KBM-7 (cell line): ENCODE measurements at places on chromosomes 1 and 21.

DNA sequence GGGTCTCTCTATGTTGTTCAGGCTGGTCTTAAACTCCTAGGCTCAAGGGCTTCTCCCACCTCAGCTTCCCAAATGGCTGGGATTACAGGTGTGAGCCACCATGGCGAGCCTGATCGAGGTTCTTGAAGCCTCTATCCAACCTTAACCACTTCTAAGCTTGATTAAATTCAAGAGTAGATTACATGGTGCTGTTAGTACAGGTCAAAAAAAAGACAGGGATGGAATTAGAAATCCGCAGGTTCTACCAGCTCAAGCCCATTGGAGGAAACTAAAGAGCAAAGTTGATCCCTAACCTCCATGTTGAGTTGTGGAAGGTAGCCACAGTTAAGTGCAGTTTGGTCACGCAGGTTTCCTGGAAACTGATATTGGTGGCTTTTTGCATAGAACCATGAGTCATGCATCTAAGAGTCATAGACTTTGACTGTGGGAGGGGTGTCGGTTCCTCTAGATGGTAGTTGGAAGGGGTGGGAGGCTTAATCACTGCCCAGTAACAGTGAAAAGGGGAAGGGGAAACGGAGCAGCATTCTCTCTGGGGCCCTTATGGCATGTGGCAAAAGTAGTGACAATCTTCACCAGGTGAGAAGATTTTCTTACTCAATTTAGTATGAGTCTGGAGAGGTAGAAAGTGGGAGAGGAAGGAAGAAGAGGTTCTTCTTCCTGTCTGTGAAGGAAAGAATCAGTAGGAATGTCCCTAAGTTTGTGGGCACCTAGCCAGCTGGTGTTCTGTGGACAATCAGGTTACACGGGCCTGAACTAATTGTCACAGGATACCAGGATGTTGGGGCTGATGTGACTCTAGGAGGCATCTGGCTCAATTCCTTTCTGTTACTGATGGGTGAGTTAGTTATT lies 7.0 kb downstream of the CD53 start:
- peak; percentile 91 for DNase-seq

DNA sequence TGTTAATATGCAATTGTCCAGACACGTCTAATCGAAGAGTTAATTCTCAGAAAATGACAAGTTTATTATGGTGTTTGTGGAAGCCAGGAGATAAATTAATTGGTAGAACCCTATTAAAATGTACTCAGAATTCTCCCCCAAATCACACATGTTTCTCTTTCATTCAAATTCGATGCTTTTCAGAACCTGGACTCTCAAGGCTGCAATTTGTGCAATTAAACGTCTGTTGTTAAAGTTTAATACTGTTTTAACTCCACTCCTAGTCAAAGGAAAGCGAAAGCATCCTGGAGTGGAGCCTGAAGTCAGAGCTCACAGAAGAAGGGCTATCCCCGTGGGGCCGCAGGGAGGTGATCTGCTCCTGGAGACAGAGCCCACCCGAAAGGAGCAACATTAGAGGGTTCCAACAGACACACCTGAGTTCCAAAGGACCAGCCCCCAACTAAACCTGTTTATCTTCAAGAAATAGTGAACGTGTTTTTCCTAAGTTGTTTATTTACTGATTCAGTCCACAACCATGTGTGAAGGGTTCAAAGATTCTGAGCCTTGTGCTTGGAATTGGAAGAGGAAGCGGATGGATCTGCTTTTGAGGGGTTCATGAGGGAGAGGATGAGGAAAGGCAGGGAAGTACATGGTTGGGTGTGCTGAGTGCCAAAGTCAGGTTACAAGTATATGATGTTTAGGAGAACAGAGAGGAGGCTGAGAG lies 68.0 kb upstream of the AKT3 start:
- DNase-seq: no peak

DNA sequence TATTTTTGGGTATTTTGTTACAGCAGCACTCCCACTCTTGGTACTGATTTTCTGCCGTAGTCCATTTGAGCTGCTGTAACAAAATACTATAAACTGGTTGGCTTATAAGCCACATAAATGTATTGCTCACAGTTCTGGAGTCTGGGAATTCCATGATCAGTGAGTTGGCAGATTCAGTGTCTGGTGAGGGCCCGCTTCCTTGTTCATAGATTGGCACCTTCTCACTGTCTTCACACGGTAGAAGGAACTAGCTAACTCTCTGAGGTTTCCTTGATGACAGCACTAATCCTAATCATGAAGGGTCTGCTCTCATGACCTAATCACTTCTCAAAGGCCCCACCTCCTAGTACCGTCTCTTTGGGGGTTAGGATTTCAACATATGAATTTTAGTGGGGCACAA lies 85.2 kb downstream of the HHAT start:
- no peak for DNase-seq

DNA sequence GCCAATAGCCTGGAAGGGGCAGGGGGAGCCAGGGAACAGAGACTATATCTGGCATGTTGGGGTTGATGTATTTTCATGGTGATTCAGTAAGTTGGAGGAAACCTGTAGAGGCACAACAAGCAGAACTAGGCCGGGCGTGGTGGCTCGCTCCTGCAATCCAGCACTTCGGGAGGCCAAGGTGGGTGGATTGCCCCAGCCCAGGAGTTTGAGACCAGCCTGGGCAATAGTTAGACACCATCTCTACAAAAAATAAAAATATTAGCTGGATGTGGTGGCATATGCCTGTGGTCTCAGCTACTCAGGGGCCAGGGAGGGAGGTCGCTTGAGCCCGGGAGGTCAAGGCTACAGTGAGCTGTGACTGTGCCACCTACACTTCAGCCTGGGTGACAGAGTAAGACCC lies 10.1 kb upstream of the PTCH2 start:
- no peak for DNase-seq

- DNase-seq: no peak
Observed at GRCh38 chr1:57553666-57554065, 129.8 kb upstream of the DAB1 start.

DNA sequence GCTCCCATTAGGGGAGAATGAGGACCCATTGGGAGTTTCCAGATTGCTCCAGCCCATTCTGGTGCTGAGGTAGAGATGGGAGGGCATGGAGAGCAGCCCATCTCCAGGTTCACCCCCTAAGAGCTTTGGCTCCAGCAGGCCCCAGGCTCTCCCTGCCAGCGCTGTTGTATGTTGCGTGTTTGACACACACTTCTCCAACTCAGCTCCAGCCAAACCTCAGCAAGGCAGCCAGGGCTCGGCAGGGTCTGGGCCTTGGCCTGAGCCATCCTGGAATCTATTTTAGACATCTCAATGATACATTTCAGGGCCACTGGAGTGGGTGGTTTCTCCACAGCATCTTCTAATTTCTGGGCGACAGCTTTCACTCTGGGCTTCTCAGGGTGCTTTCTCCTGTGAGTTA lies 117.0 kb downstream of the NAV1 start:
- no peak for DNase-seq

- no peak for DNase-seq
Observed at GRCh38 chr21:38793926-38794713, 11.6 kb upstream of the ETS2 start.

GRCh38 chr21:35537604-35538003 lies 488.5 kb upstream of the RUNX1 start:
- no peak for DNase-seq

DNA sequence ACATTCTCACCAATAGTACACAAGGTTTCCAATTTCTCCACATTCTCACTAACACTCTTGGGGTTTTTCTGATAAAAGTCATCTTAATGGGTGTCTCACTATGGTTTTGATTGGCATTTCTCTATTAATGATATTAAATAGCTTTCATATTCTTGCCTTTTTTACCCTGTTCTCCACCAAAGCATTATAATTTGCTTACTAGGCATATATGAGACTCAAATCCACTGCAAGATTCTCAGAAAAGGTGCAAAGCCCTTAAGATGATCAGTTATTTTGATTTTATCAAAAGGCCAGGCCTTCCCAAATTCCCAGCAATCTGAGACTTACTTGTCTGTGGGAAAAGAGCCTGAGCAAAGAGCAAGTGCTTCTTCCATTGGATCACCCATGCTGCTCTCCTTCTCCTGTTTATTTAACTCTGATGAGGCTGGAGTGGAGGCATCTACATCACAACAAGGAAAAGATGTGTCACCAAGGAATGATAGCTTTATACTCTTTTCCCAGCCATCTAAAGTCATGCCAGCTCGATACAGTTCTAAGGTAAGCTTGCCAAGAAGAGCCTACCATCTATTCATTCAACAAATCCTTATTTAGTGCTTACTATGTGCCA lies 24.6 kb downstream of the CLSPN start:
- DNase-seq: no peak

GRCh38 chr1:168112673-168113305 lies 23.9 kb downstream of the GPR161 start:
- peak; percentile 28 for DNase-seq

GRCh38 chr1:100213141-100213540 lies 35.1 kb upstream of the LRRC39 start:
- no peak for DNase-seq

- DNase-seq: no peak
Observed at GRCh38 chr1:201396861-201397464, 2.2 kb downstream of the LAD1 start.

DNA sequence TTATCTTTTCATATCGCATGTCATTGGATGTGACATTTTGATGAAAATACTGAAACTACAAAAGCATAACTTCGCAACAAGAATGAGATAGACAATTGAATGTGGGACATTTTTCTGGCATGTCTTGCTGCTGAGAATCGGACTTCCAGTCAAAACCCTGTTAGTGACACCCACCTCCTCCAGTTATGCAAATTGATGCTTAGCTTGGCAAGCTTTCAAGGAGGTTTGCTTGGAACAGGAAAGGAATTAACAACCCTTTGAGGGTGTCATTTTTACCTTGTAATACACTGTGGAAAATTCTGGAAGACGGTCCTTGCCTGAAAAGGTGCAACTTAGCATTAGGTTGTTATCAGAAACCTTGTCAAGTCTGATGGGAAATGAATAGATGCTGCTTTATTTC lies 38.8 kb upstream of the FAM3B start:
- no peak for DNase-seq

GRCh38 chr1:16155537-16156410 lies at the start of gene EPHA2:
Gene EPHA2, minus strand, starts transcription at chr1:16156069. Its CDS starts 137 bp downstream, at chr1:16155932.
- DNase-seq: peak; percentile 59

DNA sequence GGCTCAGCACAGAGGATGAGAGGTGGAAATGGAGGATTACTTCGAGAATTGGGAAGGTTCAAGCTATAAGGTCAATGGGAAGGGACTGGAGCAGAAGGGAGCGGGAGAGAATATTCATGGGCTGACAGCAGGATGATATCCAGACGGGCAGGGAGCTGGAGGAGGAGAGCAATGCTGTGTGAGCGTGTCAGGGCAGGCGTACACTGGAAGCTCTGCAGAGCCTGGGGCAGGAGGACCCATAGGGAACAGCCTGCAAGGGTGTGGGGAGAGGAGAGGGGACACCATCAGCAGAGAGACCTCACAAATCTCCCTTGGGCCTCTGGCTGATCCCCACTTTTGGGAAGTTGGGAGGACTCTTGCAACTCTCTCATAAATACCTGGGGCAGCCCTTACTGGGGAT lies 13.7 kb downstream of the CSF1 start:
- DNase-seq: no peak

DNA sequence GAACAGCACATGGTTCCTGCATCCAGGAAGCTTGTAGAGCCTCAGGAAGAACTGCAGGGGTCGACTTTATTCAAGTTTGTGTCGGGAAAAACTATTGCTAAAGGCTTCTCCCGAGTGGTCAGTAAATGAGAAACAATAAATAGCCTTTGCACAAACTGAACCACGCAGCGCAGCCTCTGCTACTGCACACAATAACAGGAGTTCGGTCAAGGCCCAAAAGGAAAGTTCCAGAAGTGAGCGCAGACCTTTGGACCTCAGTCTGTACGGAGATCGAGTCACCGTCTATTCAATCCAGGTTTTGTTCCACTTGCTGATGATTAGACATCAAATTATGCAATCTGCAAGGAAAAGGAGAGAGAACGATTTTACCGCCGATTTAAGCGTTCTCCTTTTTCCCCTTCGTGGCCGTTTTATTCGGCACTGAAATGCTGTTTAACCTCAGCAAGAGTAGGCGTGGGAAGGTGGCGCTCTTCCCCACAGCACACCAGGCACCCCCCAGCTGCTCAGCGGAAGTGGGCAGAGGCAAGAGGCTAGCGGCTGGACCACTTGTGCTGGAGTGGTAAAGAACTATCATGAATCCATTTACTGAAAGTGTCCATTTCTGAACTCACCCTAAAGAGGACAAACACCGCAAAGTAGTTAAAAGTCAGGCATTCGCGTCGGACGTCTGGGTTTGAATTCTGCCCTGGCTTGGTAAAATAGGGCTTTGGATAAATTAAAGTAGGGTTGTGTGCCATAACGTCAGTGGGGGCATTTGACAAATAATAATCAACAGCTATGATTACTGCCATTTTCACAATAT lies 6.1 kb upstream of the LHX8 start:
- DNase-seq: no peak

DNA sequence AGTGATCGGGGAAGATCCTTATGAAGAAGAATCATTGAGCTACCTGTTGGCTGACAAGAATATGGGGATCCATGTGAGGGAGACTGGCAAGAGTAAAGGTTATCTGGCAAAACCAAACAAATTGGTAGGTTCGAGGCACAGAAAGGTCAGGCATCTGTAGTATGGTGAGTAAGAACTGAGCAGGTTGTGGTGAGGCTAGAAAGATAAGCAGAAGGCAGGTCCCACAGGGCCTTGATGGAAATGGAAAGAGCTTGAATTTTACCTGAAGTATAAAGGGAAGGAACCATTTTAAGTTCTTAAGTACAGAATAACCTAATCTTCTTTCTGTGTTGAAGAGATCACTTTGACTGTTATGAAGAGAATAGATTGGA lies 11.1 kb downstream of the PTPRC start:
- DNase-seq: no peak

GRCh38 chr1:111615870-111616715 lies 3.5 kb upstream of the RAP1A start:
- peak; percentile 91 for DNase-seq

DNA sequence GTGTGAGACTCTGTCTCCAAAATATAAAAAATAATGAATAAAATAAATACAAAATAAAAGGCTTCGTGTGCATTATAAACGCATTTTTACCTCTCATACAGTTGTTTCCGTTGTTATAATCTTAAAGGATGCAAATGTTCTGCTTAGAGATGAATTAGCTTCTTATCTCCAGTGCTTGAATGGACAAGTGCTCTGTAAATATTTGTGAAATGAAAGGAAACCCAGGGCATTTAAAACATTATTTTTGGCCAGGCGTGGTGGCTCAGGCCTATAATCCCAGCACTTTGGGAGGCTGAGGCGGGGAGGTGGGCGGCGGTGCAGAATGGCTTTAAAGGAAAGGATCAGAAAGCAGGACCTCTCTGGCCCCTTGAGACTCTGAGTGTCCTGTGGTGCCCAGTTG lies 94.5 kb downstream of the HUNK start:
- DNase-seq: no peak
